ENCODE measurements at places on chromosomes 12 and 14. TPM values are rescaled to one million over a fixed set of nuclear protein-coding genes. Genes with fewer than 3 reads are reported as not detected.

KIF26A gene
- 8.3 TPM for total RNA-seq

TAS2R20 gene
- 4.3 TPM for total RNA-seq

GRCh38 chr14:68510201-68511128 lies 282.4 kb downstream of the ZFP36L1 start:
- no peaks in the 10 kb centered on the region for H3K27me3 ChIP-seq
- H3K36me3 ChIP-seq, result no peaks in the 10 kb centered on the region
- DNase-seq, result peak; percentile 87
- no peak overlapping the region for H3K4me3 ChIP-seq

IAPP gene
- total RNA-seq, result not detected

DNA sequence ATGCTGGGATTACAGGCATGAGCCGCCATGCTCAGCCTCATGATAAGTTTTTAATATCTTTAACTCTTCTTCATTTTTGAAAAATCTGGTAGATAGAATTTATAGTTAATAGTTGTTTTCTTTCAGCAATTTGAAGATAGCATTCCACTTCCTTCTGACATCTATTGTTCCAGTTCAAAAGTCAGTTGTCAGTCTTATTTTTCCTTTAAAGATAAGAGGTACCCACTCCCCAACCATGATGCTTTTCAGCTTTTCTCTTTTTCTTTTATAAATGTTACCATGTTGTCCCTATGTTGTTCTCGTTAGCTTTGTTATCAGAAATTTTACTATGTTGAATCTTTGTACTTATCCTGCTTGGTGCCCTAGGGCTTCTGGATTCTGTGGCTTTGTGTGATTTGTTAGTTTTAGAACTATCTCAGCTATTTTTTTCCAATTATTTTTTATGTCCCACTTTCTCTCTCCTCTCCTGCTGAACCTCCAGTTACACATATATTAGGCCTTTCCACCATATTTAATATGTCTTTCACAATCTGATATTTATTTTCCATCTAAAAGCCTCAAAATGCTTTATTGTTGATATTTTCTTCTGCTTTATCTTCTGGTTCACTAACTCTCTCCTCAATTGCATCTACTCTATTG lies 181.6 kb upstream of the FOXN3 start:
- H3K36me3 ChIP-seq, result no peaks in the 10 kb centered on the region
- H3K27me3 ChIP-seq, result no peaks in the 10 kb centered on the region
- no peak for DNase-seq
- no peak overlapping the region for H3K4me3 ChIP-seq
- H3K27ac ChIP-seq, result no peak overlapping the region
- H3K4me1 ChIP-seq, result peaks cover 5% of the 10 kb centered on the region

SIX4 gene
- total RNA-seq, result 3.0 TPM
